ENCODE measurements at places on chromosomes 5 and 9. TPM values are rescaled to one million over a fixed set of nuclear protein-coding genes. Genes with fewer than 3 reads are reported as not detected.

- no peak for DNase-seq
Observed at GRCh38 chr5:167861129-167861927, 430.1 kb upstream of the WWC1 start.

DNA sequence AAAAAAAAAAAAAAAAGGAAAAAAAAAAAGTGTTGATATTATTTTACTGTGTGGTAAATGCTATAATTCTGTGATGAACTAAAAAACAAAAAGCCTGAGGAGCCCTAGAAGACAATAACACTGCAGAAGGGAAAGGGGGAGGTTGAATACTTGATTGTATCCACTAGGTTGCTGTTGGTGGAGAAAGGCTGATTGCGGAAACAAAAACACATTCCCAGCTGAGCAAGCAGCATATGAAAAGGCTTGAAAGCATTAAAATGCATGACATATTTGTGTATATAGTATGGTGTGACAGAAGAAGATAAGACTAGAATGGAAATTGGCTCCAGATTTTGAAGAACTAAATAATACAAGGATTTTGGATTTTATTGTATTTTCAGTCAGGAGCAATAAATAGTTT lies 8.9 kb downstream of the RABGAP1 start:
- no peak for DNase-seq

- no peak for DNase-seq
Observed at GRCh38 chr5:116133281-116133680, 48.5 kb downstream of the COMMD10 start.

DNA sequence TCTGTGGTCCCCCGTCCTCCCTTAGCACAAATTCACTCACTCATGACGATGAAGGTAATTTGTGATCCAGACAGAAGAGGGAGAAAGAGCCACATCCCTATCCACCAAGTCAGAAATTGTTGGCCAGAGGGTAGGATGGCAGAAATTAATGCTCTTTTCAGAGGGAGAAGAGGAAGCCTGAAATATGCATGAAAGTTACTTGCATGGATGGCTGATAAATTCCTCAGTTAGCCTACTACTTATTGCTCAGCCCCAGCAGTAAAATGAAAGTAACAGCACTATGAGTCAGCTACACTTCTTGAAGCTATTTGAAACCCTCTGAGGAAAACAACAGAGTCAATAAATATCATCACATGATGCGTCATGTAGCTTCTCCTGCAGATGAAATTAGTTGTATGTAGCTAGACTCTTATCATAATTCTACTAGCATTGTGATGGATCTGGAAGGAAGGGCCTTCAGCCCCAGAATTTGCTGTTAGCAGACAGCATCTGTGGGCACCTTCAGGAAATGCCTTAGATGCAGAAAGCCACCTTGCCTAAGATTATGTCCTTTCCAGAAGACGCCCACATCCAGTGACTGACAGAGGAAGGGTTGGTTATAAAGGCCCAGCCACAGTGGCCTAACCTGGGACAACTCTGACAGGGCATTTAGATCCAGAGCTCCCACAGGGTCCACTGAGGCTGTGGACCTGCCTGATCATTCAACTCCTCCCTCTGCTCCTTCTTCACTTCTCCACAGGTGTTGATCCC lies 81.2 kb upstream of the CCDC112 start:
- DNase-seq, result no peak

The PCDHA7 gene
- not detected for total RNA-seq

The CCDC69 gene
- total RNA-seq, result 92.7 TPM

The GABRP gene
- not detected for total RNA-seq

The SHISAL2B gene
- total RNA-seq, result not detected
